Activated CD4-positive, alpha-beta T cell treated with anti-CD3 and anti-CD28 coated beads, Interleukin-2, amount 50 U/mL, for 48 hours (primary cell): ENCODE measurements at places on chromosomes 1 and 21.

DNA sequence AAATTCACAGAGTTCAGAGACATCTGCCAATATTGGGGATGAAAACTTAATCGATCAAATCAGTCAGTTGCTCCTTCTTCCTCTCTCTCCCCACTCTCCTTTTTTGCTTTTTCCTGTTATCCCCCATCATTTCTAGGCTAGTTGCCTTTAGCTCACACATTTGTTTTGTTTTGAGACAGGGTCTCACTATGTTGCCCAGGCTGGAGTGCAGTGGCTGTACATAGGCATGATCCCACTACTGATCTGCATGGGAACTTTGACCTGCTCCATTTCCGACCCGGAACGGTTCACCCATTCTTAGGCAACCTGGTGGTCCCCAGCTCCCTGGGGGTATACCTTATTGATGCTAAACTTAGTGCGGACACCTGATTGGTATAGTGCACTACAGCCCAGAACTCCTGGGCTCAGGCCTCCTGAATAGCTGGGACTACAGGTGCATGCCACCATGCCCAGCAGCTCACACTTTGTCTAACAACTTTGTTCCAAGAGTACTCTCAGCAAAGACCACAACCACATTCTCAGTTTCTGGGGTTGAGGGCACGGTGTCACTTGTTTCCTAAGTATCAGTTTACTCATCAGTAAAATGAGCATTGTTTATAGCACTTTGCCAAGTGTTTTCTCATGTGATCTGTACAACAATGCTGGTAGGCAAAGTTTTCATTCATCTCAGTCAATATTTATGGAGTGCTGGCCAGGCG, 6.7 kb upstream of the ELOA start:
- peak; percentile 29 for DNase-seq

GRCh38 chr1:109392037-109392787, 5.5 kb downstream of the SORT1 start:
- no peak for DNase-seq

DNA sequence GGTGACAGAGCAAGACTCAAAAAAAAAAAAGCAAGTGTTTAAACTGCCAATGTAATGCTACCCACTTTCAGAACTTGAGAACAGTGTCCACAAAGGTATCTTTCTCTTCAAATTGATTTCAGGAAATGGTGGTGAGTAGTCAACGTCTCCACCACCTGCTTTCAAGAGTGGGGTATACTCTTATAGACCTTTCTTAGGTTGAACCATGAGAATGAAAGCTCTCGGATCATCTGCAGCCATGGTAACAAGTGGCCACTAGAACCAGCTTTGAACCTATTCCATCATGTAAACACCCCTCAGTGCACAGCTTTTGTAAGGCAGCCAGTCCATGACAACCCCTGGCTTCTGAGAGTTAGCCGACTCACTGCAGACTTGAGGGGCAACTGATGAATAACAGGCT, 107.4 kb downstream of the NTPCR start:
- DNase-seq, result no peak

DNA sequence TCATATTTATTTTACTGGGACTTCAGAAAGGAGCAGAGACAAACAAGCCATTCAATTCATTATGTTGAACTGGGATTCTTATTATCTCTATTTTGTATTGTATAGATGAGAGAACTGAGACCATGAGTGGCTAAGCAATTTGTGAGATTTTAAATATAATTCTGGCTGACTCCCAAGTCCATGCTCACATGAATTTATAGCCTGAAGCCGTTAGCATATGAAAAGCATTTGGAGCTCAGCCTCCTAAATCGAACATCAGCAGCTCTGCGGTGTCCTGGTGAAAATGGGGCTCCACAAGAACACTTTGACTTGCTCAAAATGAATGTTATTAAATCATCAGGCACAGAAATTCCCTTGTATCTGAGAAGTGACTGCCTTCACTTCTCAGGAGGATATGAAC, 96.8 kb upstream of the DPT start:
- no peak for DNase-seq

- DNase-seq, result no peak
Observed at GRCh38 chr1:183847641-183848040, 42.7 kb downstream of the RGL1 start.

DNA sequence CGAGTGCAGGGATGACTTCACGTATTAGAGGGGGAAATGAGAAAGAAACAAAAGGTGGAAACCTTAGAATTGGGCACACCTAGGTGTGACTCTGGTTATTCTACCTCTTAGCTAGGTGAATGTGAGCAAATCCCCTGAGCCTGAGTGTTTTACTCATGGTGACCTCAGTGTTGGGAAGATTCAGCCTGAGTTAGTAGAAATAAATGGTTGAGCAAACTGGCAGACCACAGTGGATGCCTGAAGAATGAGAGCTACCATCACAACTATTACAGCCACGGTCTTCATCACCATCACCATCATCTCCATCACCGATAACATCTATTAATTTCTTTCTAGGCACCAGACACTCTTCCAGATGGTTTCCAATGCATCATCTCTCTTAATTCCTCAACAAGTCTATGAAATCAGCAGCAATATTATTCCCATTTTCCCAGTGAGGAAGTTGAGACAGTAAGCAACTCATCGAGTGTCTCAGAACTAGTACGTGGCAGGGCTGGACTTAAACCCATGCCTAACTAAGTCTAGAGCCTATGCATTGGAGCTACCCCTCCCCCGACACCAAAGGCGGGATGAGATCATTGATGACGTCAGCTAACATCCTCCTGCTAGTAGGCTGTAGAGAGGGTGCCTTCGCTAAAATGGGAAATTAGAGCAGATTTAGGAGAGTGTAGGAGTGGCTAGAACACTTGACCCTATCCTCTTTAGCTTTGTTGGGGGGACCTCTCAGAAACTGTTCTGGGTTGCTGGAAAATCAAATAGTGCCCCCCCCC, 7.9 kb upstream of the KAZN start:
- no peak for DNase-seq

DNA sequence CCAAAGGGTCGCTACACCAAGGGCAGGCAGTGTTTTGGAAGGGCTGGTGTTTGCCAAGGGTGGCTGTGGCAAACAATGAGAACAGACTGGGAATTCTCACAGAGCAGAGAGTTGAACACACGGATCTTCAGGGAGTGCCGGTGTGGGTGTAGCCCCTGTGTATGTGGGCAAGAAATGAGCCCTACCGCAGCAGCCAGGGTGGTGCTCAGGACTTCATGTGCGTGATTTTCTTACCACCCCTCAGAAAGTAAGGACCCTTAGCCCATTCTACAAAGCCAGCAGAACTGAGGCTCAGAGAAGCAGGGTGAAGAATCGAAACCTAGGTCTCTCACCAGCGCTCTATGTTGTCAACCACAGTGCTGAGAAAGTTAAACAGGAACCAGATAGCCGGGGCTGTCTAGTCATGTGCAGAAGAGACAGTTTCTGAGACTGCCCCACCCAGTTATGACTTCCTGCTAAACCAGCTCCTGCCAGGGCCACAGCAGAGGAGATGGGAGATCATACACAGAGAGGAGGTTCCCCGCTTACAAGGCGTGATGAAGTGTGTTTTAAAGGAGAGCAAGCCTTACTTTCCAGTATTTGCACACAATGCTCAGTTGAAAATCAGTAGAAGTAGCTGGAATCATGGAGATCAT, 21.9 kb upstream of the MORC3 start:
- peak; percentile 71 for DNase-seq

- DNase-seq, result no peak
Observed at GRCh38 chr1:52400131-52400530, 4.1 kb downstream of the ORC1 start.

- DNase-seq, result no peak
Observed at GRCh38 chr1:210815641-210816550, 318.1 kb downstream of the KCNH1 start.

- DNase-seq, result no peak
Observed at GRCh38 chr1:219324629-219325367, 151.1 kb downstream of the LYPLAL1 start.

GRCh38 chr1:3007298-3008147, 13.7 kb upstream of the ACTRT2 start:
- DNase-seq, result no peak

DNA sequence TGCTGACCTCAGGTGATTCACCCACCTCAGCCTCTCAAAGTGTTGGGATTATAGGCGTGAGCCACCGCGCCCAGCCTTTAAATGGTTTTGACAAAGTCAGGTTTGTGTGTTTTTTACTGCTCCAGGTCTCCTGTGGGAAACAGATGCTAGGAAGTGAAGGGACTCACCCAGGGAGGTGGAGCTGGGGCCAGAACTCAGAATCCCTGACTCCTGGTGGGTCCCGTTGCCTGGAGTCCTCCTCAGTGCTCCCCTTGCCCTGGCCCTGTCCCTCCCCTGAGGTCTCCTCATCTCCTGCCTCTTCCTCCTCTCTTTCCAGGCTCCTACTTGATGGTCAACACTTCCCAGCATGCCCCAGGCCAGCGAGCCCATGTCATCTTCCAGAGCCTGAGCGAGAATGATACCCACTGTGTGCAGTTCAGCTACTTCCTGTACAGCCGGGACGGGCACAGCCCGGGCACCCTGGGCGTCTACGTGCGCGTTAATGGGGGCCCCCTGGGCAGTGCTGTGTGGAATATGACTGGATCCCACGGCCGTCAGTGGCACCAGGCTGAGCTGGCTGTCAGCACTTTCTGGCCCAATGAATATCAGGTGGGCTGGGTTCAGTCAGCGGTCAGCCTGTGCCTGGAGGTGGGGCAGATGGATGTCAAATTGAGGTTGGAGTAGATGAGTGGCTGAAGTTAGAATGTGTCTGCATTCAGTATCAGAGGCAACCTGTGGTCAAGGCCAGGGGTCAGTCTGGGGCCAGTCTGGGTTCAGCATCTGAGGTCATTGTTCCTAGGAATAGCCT, 22.1 kb downstream of the PTPRU start:
- no peak for DNase-seq

- DNase-seq, result no peak
Observed at GRCh38 chr1:248816042-248816851, 9.5 kb downstream of the SH3BP5L start.

DNA sequence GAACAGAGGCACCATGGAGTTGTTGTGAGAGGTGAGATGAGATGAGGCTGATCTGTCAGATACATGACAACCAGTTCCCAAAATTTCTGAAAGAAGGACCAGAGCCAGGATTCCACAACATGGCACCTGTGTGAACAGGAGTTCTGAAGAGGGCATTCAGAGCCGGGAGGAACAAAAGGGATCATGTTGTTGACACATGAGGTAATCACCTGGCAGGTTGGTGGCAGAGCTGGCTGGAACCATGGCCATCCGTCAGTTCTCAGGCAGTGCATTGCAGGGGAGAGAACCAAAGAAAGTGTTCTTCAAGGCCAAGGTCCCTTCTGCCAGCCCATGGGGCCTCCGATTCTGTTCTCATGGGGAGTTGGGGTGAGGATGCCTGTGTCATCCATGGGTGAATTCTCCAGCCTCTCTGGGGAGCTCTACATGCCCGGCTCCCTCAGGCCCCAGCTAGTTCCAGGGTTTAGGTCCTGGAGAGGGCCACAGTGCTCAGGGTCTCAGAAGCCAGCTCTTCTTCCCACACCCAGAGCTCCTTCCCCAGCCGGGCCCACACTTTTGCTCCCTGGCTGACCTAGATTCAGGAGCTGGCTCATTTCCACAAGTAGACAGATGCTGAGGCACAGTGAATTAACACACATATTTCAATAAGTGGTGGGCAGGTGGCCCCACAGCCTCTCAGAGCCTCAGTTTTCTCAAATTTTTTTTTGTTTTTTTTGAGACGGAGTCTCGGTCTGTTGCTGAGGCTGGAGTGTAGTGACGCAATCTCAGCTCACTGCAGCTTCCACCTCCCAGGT, 49.1 kb upstream of the CTPS1 start:
- DNase-seq, result no peak

- DNase-seq, result peak; percentile 58
Observed at GRCh38 chr1:212678456-212679410, 20.9 kb downstream of the BATF3 start.

DNA sequence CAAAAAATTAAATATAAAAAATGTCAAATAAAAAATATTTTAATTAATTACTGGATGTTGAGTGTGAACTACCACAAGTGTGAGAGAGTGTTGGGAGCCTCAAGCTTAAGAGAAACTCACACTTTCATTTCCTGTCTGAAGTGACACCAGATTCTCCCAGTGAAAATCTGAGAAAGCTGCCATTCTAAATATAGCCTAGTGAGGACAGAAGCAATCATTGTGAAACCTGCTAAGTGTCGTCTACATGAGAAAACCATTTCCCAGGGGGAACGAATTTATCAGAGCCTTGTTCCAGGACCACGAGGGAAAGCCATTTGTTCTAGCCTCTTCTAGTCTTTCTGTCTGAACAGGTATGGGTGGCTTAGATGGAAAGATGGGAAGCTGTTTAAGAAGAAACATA, 329.3 kb upstream of the PRMT6 start:
- DNase-seq, result no peak

DNA sequence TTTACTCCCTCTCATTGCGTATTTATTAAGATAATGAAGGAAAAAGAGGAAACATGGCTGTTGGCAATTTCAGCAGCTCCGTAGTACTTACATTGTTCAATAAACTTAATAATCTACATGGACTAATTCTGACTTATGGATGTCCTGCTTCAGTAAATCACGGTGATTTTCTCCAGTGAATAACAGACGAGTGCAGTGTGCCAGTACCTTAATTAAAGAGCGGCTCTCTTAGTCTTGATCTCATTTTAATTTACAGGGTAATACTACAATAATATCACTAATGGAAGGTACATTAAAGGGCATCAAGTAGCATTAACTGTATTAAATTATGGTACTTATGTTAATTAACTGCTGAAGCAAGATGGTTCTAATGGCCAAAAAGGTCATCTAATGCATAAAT, 187.2 kb downstream of the NTNG1 start:
- DNase-seq, result no peak

DNA sequence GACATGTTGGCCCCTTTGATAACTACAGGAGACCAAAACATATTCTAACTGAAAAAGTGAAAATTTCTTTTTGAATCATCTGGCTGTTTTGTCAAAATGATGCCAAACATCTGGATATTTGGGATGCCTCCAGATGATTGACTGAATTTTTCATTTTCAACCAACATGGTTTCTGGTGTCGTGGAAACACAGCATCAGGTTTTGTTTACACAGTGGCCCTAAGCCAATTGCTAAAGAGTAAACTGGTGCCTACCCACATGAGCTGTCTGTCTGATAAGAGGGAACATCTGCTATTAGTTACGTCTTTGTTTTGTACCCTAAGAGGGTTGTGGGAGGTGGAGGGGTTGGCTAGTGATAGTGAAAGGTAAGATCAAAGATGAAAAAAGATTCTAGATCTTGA, 204.8 kb downstream of the KCNK2 start:
- DNase-seq, result no peak

DNA sequence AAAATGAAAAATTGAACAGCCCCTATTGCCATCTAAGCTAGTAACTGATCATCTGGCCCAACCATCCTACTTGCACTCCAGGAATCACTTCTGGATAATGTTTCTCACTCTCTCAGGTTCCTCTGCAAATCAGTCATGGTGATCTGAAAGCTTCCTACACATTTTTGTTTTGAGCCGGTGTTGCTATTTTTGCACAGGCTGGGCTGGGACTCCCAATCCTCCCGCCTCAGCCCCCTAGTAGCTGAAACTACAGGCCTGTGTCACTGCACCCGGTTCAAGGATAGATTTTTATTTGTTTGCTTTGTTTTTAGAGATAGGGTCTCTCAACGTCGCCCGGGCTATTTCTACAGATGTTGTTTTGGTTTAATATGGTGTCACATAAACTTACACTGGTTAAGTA, 40.5 kb upstream of the HMCN1 start:
- no peak for DNase-seq

- no peak for DNase-seq
Observed at GRCh38 chr1:181490740-181491712, 7.7 kb downstream of the CACNA1E start.

GRCh38 chr1:52140633-52141512, 1.0 kb upstream of the ZFYVE9 start:
- no peak for DNase-seq
